ENCODE measurements at places on chromosomes 13 and 19.

DNA sequence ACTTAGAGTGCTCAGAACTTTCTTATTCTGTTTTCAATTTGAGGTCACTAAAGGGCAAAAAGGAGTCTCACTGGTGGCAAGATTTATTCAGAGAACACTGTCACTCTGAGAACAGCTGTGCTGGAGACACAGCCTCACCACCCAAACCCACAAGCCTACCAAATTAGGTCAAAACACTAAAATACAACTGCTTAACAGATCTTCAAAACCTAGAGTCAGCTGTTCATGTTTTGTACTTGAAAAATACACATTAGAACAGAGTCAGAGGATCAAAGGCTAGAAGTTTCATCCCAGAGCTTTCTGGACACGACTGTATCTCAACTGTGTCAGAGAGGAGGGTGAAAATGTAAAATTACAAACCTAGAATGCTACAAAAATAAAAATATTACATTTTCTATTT, 89.3 kb downstream of the MIPEP start:
- DNase-seq, result no peak

DNA sequence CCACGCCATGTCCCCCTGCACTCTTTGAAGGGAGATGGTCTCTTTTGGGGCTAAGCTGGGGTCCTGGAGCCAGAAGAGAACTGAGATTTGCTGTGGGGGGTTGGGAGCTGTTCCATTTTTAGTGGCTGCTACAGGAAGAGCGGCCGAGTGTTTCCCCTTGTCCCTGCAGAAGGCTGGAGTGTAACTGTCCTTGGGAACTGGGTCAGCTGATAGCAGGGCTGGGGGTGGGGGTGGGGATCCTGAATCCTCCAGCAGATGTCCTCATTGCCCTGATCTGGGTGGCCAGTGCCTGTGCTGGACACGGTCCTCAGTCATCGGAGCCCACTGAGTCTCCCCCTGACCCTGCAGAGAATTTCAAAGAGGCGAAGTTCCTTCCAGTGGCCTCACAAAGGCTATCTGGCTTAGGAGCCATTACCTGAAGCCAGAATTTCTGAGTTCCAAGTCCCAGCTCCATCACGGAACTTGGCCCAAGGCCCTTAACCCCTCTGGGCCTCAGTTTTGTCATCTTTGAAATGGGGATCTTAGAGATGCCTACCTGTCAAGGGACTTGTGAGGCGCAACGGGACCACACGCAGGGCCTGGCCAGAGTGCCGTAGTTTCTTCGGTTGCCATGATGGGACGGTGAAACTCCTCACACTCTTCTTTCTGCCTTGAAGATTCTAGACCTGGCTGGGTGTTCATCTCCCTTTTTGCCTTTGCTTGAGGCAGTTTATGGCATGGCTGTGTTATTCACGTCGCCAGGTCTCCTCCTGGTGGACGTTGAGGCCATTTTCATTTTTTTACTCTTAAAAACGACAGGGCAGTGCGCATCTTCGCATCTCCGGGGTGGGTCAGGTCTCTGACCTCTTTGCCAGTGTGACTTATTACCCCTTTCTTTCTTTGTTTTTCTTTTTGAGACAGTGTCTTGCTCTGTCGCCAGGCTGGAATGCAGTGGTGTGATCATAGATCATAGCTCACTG, 51.9 kb downstream of the DNM2 start:
- no peak for DNase-seq

DNA sequence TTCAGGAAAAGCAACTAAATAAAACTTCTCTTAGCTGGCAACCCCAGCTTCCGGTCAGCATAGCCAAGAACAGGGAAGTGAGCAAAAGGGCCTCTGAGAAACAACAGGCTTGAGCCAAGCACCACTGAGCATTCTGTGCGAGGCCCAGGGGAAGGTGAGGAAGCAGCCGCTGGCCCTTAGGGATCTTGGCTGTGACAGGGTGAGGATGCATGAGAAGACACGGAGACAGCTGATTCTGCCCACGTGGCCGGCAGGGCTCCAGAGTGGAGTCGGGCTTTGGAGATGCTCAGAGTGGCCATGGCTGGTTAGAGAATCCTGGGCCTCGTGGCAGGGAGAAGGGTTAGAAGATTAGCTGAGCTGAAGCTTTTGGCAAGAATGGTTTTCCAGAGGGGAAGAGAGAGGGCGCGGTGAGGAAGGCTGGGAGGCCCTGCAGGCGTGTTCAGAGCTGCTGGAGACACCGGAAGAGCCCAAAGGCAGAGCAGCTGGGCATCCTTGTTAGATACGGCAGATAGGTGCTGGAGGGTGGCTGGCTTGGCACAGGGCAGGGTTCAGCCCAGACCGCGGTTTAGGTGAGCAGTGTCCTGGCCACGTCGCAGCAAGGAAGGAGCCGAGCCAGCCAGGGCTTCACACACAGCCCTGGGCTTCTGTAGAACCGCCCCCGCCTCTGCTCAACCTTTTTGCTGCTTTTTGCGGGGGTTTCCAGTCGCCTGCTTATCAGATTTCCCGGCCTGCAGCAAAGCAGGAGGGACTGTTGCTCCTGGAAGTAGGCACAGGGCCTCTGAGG, 17.3 kb downstream of the UPF1 start:
- DNase-seq, result no peak

DNA sequence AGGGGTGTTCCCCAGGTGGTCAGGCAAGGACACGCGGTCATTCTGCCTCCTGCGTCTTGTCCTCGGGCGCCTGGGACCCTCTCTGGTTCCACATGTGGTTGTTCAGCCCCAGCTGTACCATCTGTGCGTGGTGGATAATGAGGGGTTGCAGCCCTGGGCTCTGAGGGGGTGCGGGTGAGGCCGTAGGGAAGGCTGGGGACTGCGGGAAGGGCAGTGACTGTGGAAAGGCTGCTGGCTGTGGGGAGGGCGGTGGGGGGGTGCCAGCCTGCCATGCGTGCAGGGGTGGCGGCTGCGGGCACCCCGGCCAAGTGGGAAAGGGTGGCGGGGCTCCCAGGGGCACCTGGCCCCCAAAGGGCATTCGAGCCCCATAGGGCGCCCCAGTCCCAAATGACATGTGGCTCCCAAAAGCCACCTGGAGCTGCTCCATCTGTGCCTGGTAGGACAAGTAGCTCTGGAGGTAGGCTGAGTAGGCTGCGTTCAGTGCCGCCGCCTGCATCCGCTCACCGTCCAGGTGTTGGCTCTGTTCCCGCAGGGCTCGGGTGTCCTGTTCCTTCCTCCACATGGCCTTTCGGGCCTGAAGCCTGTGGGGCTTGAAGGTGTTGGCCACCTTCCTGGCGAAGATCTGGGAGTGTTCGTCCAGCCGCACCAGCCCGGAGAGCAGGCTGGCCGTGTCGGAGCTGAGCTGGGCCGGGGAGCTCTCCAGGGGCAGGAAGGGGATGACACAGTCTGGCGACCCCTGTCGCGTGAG, 15.1 kb downstream of the TICAM1 start:
- DNase-seq, result no peak

GRCh38 chr13:80962855-80963254, 621.9 kb upstream of the SPRY2 start:
- peak; percentile 29 for DNase-seq

- DNase-seq, result no peak
Observed at GRCh38 chr13:33767140-33767539, 50.8 kb upstream of the RFC3 start.

DNA sequence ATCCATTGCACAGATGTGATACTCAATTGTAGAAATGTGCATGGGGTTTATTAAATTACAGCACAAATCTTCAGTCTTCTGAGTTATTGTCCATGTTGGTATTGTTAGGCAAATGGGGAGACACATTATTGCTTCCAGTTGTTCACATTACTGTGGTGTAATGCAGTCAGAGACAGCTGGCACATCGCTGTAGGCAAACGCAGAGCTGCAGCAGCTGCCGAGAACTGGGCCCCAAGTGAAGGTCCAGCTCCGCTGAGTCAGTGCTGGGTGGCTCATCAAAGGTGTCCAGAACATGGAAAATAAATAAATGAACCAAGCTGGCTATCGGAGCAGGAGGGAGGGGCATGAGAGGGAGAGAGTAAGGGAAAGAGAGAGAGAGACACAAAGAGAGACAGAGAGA, 299.1 kb upstream of the OBI1 start:
- DNase-seq, result no peak

DNA sequence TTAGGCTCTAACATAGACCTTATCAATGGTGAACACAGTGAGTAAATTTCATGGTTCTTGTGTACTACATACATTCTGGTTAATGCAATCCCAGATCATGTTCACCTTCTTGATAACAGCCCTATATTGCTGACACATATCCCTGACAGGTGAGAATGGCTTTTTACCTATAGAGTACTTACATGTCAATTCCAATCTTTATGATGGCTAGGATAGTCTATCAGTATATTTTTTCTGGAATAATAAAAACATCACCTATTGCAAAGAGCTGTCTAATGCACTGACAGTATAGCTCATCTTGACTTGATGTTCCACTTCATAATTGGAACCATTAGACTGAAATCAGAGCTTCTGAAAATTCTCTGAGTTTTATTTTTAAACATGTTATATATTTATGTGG, 199.4 kb downstream of the ENOX1 start:
- no peak for DNase-seq

GRCh38 chr19:1232652-1233072, 5.1 kb downstream of the CBARP start:
- DNase-seq, result no peak

DNA sequence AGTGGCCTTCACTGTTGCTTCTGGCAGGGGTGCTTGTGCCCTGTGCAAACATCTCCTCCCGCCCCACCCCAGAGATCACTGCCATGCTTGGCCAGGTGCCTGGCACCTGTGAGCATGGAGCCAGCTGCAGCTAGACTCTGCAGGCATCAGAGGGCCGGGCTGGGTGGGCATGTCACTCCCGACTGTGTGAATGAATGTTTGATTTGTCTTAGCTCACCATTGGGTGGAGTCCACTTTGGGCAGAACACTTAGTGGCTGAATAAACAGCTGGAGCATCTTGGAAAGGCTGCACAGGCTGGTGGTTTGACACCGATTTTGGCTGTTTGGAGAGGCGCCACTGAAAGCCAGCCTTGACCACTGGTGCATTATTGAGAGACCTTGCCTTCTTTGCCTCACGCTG, 267.3 kb downstream of the DLEU7 start:
- DNase-seq, result no peak

GRCh38 chr19:13717194-13717643, 47.1 kb upstream of the MRI1 start:
- DNase-seq, result no peak

GRCh38 chr13:37379841-37380240, 218.7 kb downstream of the POSTN start:
- no peak for DNase-seq

DNA sequence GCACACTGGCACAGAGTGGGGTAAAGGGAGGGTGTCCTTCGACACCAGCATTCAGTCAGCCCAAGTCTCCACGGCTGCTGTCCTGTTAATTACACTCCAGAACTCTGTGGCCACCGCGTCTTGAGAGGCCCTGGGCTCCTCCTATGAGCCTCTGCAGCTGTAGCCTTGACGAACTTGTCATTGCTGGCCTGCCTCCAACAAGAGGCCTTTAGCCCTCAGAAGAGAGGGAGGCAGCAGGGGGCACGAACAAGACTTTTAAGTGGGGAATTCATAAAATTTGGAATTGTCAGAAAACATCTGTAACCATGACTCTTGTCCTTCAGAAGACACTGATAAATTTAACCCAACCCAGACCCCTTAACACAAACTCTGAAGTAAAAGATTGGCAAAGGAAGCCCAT, 241.9 kb downstream of the UQCRFS1 start:
- DNase-seq, result no peak

DNA sequence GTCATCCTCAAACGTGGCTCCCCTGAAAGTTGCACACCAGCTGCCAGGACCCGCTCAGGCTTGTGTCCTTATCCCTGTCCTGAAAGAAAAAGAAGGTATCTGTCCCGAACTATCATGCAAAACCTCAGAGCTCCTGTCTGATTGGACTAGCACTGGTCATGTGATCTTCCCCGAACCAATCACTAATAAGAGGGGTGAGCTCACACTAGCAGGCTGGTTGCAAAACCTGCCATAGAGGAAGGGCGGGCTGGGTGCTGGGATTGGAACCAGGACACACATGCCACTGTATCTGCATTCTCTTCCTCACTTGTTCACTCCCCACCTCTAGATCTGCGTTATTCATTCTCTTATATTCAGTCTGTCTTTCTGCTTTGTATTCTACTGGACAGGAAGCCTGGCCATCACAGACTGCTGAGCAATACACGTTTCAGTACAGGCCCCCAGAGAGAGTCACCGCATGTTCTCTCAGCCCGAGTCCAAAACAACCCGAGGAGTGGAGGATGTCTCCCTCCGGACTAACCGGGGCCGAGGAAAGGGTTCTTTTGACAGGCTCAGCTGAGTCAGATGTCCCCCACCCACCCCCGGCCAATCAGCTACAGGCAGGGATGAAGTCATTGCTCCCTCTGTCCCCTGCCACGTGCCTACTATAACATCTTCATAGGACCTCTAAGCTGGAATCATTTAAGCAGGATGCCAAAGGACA, 97.7 kb downstream of the SIPA1L3 start:
- DNase-seq, result peak; percentile 94

DNA sequence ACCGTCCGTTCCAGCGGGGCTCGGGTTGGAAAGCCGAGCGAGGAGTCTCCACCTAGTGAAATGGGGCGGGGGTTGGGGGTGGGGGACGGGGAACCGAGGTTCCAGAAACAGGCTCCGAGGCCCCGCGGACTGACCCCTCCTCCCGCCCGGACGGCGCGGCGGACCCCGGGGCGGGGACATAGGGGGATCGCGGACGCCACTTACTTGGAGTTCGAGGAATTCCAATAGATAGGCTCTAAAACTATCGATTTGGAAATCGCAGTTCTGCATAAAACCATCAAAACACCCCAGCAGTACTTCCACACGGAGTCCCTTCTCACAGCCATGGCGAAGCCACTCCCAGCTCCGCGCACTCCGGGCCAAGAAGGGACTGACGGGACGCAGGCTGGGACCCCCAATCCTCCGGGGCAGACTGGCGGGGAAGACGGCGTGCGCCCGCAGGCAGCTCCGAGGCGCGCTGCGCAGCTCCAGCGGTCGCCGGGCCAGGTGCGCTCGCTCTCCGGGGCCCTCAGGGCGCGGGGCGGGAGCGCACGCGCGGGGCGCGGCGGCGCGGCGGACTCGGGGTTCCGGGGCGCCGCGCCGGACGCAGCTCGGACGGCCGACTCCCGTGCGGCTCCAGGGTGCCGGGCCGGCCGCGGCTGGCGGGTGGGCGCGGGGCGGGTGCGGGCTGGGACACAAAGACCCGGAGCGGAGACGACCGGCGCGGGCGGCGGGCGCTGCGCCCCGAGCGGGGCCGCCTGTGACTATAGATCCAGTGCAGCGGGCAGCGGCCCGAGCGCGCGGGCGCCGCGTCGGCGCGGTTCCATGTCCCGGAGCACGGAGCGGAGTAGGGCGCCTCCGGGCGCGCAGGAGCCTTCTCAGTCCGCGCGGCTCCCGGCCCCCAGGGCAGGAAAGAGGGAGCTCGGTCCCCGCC, 567 bp downstream of the EFNB2 start:
- DNase-seq, result peak; percentile 16

- peak; percentile 74 for DNase-seq
Observed at GRCh38 chr13:108895220-108895704, 265.9 kb downstream of the MYO16 start.

GRCh38 chr13:79533781-79534400, 52.9 kb downstream of the NDFIP2 start:
- DNase-seq, result no peak

- no peak for DNase-seq
Observed at GRCh38 chr13:30247406-30247805, 59.9 kb downstream of the KATNAL1 start.

- DNase-seq, result no peak
Observed at GRCh38 chr19:18772620-18773587, 18.2 kb downstream of the COMP start.

GRCh38 chr19:18109733-18110608, 12.4 kb downstream of the MAST3 start:
- no peak for DNase-seq

Measured in A673 (cell line).